ENCODE measurements at places on chromosomes 2 and 18. TPM values are rescaled to one million over a fixed set of nuclear protein-coding genes. Genes with fewer than 3 reads are reported as not detected.

DNA sequence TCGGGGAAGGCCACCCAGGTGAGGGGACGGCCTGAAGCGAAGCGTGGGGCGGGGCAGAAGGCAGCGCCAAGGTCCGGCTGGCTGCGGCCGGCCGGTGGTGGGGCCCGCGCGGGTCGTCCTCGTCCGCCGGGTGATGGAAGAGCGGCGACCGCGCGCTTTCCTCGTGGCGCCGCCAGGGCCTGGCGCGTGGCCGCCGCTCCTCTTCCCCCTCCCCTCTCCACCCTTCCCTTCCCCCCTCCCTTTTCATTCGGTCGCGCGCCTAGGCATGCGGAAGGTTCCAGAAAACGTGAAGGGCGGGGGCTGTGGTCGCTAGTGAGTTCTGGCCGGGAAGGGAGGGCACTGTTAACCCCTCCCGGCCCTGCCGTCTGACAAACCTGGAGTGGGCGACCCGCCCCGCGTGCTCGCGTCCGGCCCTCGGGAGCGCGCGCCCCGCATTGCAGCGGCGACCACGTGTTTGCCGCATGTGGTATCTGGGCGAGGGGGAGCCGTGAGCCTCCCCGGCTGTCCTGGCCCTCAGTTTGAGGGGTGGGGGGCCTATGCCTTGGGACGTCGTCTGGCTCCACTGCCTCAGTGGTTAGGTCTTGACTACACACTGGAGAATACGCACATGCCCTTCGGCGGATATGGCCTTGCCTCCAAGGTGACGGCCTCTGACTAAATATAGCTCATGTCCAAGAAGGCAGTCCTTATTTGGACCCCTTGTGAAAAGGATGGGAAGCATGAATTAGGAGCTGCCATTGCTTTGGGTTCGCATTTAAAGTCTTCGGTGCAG, 579 bp downstream of the MAT2A start:
- DNase-seq, result peak; percentile 43

GRCh38 chr2:51420511-51420910, 388.6 kb upstream of the NRXN1 start:
- peak; percentile 8 for DNase-seq

GRCh38 chr2:227411990-227412350, 24.2 kb upstream of the SCYGR1 start:
- DNase-seq, result peak; percentile 35

The GALM gene
- 9.8 TPM for total RNA-seq

GRCh38 chr2:129857200-129857599, 122.3 kb upstream of the RAB6C start:
- no peak for DNase-seq

The ABCG5 gene
- not detected for total RNA-seq

The UNC80 gene
- 0.27 TPM for total RNA-seq

GRCh38 chr2:53510401-53510800, 257.2 kb upstream of the CHAC2 start:
- no peak for DNase-seq

DNA sequence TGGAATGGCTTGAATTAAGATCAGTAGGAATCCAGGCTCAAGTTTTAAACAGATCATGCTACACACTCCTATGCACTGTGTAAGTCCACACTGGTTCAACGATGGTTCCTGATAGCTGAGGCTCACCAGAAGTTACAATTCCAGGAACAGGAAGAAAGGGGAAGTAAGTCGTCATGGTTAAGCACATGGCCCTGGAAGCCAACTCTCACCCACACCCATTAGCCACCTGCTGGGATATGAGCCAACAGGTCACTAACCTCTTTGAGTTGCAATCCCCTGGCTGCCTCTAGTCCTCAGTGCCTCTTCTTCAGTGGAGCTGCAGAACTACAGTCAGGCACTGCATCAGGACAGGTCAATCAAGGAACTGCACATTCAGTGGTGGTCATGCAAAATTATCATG, 133.5 kb downstream of the TMEM182 start:
- DNase-seq, result no peak

The WNT6 gene
- total RNA-seq, result 2.6 TPM

- peak; percentile 19 for DNase-seq
These were observed 88.0 kb downstream of the C1D start for GRCh38 chr2:67974559-67975430.

The DES gene
- 5.2 TPM for total RNA-seq

The CD28 gene
- not detected for total RNA-seq

DNA sequence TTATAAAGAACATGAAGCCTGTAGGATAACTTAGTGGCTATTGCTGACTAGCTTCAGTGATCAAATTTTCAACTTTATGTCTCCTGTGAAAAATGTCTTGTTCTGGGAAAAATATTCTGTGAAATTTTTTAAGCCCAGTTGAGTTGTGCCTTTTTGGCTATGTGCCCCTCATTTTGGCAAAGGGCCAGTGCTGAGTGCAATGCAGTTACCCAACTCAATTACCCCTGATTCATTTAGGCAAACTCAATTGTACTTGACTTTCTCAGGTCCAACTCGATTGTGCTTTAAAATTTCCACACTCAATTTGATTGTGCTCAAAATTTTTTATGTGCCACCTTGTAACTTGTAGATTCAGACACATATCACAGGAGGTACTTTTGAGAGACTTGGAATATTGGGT, 548.8 kb upstream of the NRP2 start:
- DNase-seq, result no peak

GRCh38 chr18:20996418-20996817, 115.2 kb downstream of the ROCK1 start:
- no peak for DNase-seq

DNA sequence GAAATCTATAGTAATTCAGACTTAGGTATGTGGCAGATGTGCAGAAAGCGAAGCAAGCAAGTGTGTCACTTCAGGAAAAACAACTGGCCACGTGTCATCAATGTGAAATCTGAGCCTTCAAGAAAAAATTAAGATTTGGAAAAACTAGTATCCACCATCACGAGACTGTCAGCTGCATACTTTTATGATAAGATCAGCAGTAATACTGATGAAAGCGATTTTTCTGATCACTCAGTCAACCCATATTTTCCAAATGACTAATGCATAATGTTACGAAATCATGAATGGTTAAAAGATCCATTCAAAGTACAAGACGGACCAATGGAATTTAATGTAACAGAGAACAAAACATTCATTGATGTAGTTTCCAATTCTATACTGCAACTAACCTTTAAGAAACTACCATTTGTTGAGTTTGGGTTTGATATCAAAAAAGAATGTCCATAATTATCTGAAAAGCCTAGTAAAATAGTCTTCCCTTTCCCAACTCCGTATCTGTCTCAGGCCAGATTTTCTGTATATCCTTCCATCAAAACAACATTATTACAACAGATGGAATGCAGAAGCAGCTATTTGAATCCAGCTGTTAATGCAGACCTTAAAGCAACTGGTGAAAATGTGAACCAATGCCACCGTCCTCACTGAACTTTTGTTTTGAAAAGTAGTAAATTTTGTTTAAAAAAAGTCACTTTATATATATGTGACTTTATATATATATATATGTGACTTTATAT, 17.0 kb upstream of the BCL2 start:
- peak; percentile 90 for DNase-seq

The CHRND gene
- total RNA-seq, result not detected

DNA sequence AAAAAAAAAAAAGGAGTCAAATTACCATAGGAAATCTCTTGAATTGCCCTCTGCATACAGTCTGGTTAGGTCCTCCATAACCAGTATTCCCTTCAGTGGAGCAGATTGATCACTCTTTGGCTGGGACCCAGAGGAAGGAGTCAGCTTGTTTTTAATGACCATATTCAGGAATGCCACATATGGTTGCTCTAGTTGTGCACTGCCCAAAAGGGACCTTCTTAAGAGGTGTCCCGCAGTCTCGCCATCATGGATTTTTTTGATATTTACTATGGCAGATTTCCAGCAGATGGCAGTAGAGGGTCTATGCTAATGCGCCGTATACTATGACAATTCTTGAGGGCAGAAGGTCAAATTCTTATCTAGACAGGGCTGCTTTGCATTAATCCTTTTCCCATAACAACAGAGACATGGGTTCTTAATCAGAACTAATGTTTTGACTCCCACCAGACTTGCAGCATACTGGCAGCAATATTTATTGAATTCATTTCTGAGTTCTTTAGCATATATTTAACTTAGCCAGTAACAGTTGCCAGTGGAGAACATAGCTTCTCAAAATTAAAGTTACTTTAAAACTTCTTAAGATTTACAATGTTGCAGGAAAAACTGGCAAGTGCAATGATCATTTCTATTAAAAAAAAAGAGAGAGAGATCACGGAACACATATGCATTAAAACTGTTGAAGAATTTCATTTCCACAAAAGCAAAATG, 31.8 kb upstream of the INPP4A start:
- peak; percentile 20 for DNase-seq

All from astrocyte (in vitro differentiated cells and primary cell).